NCI-H446 treated with DMSO at 0.1 percent for 48 hours (cell line): ENCODE measurements at places on chromosomes 7 and 10.

GRCh38 chr10:32005050-32005449 lies 51.2 kb downstream of the KIF5B start:
- DNase-seq = no peak

- DNase-seq = no peak
Observed at GRCh38 chr7:5780801-5781496, 514 bp downstream of the RNF216 start.

DNA sequence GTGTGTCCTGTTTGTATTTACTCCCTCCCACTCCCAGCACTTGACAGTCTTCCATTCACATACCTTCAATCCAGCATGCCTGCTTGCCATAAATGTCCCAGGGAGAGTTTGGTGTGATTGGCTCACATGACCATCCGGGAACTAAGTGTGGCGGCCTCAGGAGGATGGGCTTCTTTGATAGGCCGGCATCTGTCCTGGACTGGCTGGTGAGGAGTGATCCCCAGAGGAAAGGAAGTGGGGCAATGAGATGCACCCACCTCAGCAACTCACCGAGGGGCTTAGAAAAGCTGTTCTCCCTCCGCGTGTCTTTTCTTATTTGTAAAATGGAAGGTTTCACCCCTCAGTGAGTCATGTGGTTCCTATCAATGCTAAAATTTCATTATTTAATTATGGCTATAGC lies 14.9 kb upstream of the EBF3 start:
- no peak for DNase-seq

- peak; percentile 13 for DNase-seq
Observed at GRCh38 chr7:92295391-92295790, 49.6 kb downstream of the ANKIB1 start.

DNA sequence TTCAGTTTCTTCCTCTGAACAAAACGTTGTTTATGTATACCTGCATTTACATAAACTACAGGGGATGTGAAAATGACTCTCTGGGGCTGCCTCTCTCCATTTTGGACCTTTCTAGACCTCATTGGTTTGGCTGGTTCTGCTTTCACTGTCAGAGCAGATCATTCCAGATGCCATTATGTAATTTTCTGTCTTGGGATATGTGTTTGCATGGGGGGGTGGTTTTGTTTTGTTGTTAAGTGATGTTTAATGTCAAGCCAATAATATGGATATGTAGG lies 172.4 kb downstream of the LRRC4 start:
- no peak for DNase-seq

- DNase-seq = no peak
Observed at GRCh38 chr7:116711790-116712189, 39.8 kb downstream of the MET start.
